ENCODE measurements at places on chromosomes 5 and 9.

- no peak for DNase-seq
Observed at GRCh38 chr5:34507933-34508332, 148.2 kb upstream of the RAI14 start.

DNA sequence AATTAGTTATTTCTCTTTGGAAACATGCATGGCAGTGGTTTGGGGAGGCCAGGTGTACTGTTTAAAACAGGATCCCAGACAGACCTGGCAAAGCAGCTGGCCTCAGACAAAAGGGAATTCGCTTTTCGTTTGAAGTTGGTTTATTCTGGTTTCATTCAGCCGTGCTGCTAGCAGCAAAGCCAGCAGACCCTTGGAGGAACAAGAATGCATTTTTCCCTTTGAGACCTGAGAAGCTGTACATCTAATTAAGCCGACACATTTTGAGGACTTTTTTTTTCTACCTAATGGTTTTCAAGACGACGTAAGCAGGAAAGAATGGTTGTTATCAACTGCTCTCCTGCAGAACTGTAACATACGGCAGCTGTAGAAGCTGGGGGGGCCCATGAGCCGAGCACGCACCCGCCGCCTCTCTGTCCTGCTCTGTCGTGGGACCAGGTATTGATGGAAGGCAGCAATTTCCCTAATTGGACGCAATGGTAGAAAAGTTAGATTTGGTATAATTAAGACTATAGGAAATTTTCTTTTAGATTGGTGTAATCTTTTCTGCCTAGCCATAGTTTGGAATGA, 13.6 kb downstream of the PLEKHG4B start:
- DNase-seq = no peak

DNA sequence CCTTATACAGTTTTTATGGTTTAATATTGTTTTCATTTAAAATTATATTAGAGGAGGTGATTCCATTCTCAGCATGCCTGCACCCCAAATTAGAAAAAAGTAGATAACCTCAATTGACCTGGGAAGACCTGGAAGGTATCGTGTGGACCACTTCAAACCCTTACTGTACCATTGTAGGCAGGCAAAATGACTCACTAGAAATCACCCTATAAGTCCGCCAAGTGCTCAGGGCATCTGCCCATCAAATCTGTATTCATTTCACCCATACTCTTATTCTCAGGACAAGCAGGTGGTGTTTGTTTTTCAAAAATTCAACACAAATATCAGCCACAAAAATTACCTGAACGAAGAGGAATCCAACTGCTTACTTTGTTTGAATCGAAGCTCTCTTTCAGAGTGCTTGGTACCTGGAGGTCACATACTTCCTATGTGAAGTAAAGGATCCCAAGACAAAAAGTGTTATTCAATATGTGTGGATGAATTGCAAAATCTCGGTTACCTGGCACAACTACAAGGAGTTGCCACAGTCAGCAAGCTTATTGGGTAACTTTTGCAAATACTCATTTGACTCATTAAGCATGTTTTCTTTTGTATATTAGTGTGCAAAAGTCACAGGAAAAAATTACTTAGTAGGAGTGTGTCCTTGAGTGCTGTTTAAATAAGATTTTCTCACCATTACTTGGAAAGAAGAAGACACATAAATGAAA, 216.2 kb downstream of the ENC1 start:
- no peak for DNase-seq

GRCh38 chr9:91949392-91949945, 559 bp downstream of the ROR2 start:
- DNase-seq = no peak

- no peak for DNase-seq
Observed at GRCh38 chr9:119986713-119987112, 593.3 kb downstream of the CDK5RAP2 start.

DNA sequence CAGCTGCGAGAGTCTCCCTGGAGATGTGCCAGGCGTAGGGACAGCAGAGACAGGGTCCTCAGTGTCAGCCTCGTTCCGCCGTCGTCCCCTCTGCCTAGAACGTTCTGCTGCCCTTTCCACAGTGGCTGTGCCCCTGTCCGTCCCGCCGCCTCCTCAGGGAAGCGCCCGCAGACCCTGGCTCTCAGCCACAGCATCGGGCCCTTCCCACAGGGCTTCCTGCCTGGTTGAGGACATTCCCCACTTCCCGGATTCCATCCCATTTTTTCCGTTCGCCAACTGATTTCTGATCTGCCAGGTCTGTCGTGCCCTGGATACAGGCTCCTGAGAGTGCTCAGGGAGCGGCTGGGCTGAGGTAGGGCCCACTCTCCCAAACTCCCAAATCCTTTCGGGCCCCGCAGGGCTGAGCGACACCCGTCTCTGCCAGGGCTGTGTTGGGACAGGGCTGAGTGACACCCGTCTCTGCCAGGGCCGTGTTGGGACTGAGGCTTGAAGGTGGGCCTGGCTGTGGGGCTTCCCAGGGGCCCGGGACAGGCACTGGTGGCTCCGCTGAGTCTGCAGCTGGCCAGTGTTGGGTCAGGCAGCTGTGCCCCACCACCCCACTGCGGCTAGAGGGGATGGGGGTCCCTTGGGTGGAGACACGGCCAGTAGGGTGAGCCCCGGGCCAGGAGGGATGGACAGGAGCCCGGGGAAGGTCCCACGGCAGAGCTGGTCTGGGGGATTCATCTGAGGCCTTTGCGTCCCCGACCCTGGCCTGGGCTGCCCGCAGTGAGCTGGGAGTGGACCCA, 15.9 kb downstream of the DNLZ start:
- peak; percentile 45 for DNase-seq

DNA sequence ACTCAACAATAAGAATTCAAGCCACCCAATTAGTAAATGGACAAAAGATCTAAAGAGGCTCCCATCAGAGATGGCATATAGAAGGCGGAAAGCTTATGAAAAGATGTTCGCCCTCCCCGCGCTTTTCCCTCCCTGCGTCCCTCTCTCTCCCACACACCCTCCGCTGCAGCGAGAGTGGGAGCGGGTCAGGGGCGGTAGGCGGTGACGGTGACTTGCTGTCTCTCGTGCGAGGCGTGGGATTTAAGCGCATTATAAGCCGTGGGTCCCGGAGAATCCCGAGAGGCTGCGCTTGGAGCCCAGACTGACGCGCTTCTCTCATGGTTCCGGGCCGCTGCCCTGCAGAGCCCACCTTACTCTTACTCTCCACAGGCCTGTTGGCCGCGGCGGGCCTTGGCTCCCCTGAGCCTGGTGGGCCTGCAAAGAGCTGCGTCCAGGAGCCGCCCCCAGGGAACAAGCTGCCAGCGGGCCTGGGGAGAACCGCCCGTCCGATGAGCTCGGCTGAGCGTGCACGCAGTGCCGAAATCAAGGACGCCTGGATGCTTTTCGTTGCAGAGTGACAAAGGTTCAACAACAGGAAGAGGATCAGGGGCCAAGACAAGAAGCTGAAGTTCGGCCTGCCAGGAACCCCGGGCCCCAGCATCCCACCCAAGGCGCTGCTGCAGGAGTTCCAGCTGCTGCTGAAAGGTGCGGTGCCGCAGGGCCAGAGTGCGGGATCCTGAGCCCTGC, 42.6 kb upstream of the BICD2 start:
- DNase-seq = no peak

DNA sequence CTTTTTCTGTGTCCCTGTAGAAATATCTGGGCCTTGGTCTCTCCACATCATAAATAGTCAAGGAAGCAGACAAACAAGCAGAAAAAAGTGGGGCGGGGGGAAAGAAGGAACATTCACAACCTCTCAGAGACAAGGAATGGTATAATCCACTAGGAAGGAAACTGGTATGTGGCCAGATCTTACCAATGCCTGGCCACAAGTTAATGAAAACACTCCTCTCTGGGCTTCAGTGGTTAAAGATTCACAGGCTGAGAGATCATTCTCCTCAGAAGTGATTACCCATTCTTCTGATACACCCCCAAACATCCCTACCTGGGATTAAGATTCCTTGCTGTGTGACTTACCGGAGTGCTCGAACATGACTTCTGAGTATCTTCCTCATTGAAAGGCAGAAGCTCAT, 290.6 kb downstream of the MARCHF11 start:
- DNase-seq = no peak

DNA sequence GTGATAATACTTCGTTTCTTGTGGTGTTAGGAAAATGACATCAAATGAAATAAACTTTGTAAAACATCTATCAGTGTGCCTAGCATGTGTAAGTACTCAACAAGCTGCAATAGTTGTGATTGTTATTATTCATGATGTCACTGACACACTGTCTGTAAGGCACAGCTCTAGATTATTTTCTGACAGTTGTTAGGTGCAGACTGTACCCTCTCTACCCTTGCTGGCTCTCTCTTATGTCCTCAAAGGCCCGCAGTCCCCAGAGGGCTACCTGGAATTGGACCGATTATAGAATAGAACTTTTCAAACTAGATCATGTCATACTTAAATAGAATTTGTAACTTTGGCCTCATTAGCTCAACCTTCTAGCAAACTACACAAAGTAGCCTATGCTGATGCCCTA, 65.9 kb upstream of the VCAN start:
- DNase-seq = no peak

DNA sequence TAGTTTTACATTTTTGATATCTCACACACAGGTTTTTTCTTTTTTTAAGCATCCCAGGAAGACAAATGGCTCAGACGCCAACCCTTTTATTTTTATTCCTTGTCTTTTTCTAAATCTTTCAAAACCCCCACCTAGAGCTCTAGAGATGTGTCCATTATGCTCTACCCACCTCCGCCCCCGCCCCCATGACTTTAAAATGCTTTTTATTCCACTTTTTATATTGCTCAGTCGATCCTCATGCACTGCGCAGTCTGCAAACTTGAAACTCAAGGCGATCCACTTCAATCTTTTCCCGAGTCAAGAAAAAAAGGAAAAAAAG, 411 bp upstream of the MAT2B start:
- no peak for DNase-seq

GRCh38 chr9:124526174-124526573, 19.0 kb upstream of the NR5A1 start:
- DNase-seq = no peak

DNA sequence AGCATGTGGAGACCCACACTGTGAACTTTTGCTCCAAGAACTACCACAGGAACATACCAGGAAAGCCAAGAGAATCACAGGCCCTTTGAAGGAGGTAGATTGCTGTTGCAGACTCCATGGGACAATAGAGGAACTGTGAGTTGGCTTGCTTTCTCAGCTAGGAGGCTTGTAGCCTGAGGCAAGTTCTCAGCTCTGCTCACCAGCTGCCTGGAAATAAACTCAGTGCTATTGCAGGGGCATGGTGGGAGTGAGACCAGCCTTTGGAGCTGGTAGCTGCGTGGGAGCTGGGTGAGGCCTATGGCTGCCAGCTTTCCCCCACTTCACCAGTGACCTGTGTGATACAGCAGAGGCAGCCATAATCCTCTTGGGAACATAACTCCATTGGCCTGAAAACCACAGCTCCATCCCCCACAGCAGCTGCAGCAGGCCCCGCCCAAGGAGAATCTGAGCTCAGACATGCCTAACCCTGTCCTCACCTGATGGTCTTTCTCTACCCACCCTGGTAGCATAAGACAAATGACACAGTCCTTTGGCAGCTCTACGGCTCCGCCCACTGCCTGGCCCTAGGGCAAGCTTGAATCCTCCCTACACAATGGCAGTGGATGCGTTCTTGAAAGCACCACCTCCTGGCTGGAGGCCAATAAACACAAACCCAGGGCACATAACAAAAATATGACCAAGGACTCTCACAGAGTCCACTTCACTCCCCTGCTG, 389.5 kb downstream of the KIF4B start:
- no peak for DNase-seq

DNA sequence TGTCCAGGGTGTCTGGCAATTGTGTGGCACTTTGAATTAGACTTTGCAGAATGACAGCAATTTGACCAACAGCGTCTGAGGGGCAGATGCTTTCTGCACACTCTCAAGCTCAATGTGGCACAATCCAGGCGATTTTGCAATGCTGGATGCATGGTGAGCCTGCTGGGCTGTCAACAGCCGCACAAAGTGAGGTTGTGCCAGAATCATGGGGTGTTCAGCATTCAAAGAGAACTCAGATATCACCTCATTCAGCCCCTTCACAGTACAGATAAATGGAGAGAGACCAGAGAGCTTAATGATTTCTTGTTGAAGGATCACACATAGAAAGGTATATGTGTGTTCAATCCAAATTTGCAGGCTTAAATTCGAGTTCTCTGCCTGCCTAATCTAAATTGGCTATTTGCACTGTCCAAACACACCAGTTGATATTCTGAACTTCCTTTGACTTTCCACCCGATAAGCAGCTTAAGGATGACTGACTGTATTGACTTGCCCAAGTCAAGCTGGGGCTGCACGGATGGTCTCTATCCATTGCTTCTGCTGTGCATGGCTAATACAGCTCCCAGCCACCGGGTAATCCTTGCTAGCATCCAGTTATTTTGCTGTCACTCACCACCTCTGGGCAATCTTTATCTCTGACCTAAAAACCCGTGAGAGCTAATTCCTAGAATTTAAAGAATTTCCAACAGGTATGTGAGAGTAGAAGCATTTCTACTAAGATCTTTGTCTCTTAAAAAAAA, 157.9 kb upstream of the TAS2R1 start:
- DNase-seq = no peak
